A673 (cell line): ENCODE measurements at places on chromosomes 16 and 17. TPM values are rescaled to one million over a fixed set of nuclear protein-coding genes. Genes with fewer than 3 reads are reported as not detected.

The NOG gene
- total RNA-seq = 0.15 TPM in 1 of 2 replicates, not detected in the other

The NKD1 gene
- total RNA-seq = 0.57 and 1.1 TPM in 2 replicates

The WRAP53 gene
- 42.2 and 51.8 TPM in 2 replicates for total RNA-seq

The TLCD3B gene
- total RNA-seq = 1.9 and 2.6 TPM in 2 replicates

The RNF112 gene
- 0.09 and 0.57 TPM in 2 replicates for total RNA-seq

The PRSS36 gene
- total RNA-seq = 0.41 and 0.72 TPM in 2 replicates

The KRT28 gene
- total RNA-seq = not detected in 2 replicates

The HAS3 gene
- total RNA-seq = 0.49 and 0.72 TPM in 2 replicates

The TNRC6A gene
- total RNA-seq = 88.5 and 90.8 TPM in 2 replicates

The GNG13 gene
- total RNA-seq = not detected in 2 replicates

The OR4D2 gene
- total RNA-seq = not detected in 2 replicates

The G6PC1 gene
- total RNA-seq = not detected in 2 replicates

The SLC5A11 gene
- not detected in 2 replicates for total RNA-seq

The KIF2B gene
- total RNA-seq = not detected in 2 replicates

The BCO1 gene
- total RNA-seq = 0.15 and 0.19 TPM in 2 replicates

The GAS7 gene
- 2.3 and 2.8 TPM in 2 replicates for total RNA-seq

The TBC1D3K gene
- total RNA-seq = not detected in 2 replicates

The BIRC5 gene
- total RNA-seq = 158 and 160 TPM in 2 replicates

The YPEL2 gene
- total RNA-seq = 0.60 and 0.96 TPM in 2 replicates

The RRAD gene
- total RNA-seq = 0.19 and 0.28 TPM in 2 replicates

The PDIA2 gene
- 0.46 TPM in 1 of 2 replicates, not detected in the other for total RNA-seq

The STAC2 gene
- total RNA-seq = 1.3 and 2.8 TPM in 2 replicates

The FNDC8 gene
- not detected in 2 replicates for total RNA-seq

The LGALS9B gene
- not detected in 2 replicates for total RNA-seq

The DNAH2 gene
- total RNA-seq = 0.15 and 0.24 TPM in 2 replicates

The GAST gene
- not detected in 2 replicates for total RNA-seq

The CD7 gene
- total RNA-seq = not detected in 2 replicates

The SEPTIN12 gene
- total RNA-seq = not detected in 2 replicates

The CHST4 gene
- total RNA-seq = not detected in 2 replicates

The NUP88 gene
- 122 and 132 TPM in 2 replicates for total RNA-seq

The SP6 gene
- 0.15 and 0.66 TPM in 2 replicates for total RNA-seq

The TBX21 gene
- total RNA-seq = not detected in 2 replicates

The ATP6V0C gene
- 231 and 252 TPM in 2 replicates for total RNA-seq

The KRT33A gene
- total RNA-seq = not detected in 2 replicates

The NPIPA7 gene
- 18.1 and 18.3 TPM in 2 replicates for total RNA-seq

The UTS2R gene
- 0.52 and 0.58 TPM in 2 replicates for total RNA-seq

The ZPBP2 gene
- not detected in 2 replicates for total RNA-seq

The PITPNM3 gene
- 0.71 and 1.9 TPM in 2 replicates for total RNA-seq

The KRT40 gene
- 0.98 and 1.1 TPM in 2 replicates for total RNA-seq

The CCL1 gene
- not detected in 2 replicates for total RNA-seq

The WSCD1 gene
- 0.28 and 0.48 TPM in 2 replicates for total RNA-seq

The MRPL45 gene
- total RNA-seq = 34.4 and 36.5 TPM in 2 replicates

The CLEC19A gene
- total RNA-seq = not detected in 2 replicates

The FN3K gene
- total RNA-seq = 6.7 and 8.0 TPM in 2 replicates

The TSPOAP1 gene
- 0.21 and 0.24 TPM in 2 replicates for total RNA-seq

The TBC1D3I gene
- total RNA-seq = 0.58 TPM in 1 of 2 replicates, not detected in the other

The CCL16 gene
- not detected in 2 replicates for total RNA-seq

The CSH2 gene
- total RNA-seq = not detected in 2 replicates

The CBFB gene
- total RNA-seq = 173 and 185 TPM in 2 replicates

The MYH8 gene
- total RNA-seq = 0.11 TPM in 1 of 2 replicates, not detected in the other

The FOXN1 gene
- total RNA-seq = not detected in 2 replicates

The RAB40B gene
- total RNA-seq = 3.2 and 4.8 TPM in 2 replicates

The AP2B1 gene
- 117 and 124 TPM in 2 replicates for total RNA-seq

The RHBDL1 gene
- 1.5 and 2.3 TPM in 2 replicates for total RNA-seq

The E4F1 gene
- 36.0 and 41.6 TPM in 2 replicates for total RNA-seq

The CIBAR2 gene
- total RNA-seq = not detected in 2 replicates

The YBX2 gene
- total RNA-seq = 0.77 and 1.6 TPM in 2 replicates

The CES1 gene
- 523 and 625 TPM in 2 replicates for total RNA-seq
